ENCODE measurements at places on chromosomes 5 and 9.

- no peak for DNase-seq
Measured at GRCh38 chr9:113805486-113806132, 70.5 kb upstream of the ZNF618 start.

GRCh38 chr5:113099822-113100221 is 123.2 kb downstream of the DCP2 start:
- DNase-seq, result no peak

- no peak for DNase-seq
Measured at GRCh38 chr5:52801329-52801728, 13.6 kb downstream of the ITGA1 start.

GRCh38 chr9:97514531-97514930 is 13.1 kb downstream of the TMOD1 start:
- DNase-seq, result no peak

GRCh38 chr5:131640043-131640856 is 5.2 kb upstream of the RAPGEF6 start:
- no peak for DNase-seq

GRCh38 chr5:173010021-173010420 is 26.4 kb downstream of the ATP6V0E1 start:
- no peak for DNase-seq

- no peak for DNase-seq
Measured at GRCh38 chr9:125513668-125514413, 193.2 kb downstream of the MAPKAP1 start.

DNA sequence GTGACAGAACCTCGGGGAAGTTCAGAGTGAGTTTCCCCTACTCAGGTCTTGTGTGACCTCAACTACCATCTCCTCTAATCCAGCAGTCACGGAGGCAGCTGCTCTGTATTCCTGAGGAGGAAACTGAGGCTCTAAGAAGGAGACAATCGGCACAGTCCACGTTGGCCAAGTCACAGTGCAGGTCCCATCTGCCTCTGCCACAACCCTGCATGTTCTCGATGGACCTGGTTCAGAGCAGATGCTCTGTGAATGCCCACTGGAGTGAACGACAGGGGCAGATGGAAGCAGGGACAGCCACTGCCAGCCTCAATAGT is 722 bp upstream of the ERGIC1 start:
- no peak for DNase-seq

DNA sequence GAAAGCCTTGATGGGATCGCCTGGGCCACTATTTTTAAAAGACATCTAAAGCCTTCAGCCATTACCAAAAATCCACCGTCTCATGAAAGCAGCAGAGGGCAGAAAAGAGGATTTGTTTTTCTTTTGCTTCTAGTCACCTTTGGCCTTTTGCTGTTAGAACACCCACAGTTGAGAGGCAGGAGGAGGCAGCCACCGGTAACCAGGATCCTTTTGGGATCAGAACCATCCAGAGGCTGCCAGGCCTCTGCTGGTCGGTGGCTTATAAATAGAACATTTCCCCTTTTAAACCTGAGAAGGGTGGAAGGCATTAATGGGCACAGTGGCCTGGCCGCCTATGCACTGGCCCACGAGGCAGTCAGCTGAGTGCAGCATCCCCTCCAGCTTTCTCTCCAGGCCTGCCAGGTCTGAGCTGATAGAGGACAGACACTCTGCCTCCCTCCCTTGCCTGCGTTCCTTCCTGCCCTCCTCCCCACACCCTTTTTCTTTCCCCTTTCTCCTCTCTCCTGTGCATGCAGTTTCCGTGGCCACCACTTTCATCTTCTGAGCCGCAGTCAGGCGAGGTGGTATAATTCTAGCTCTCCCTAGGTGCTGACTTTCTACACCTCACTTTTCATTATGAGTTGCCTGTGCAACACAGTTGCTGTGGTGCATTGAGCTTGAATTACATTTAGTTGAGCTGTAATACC is 253.4 kb downstream of the ARHGAP26 start:
- DNase-seq, result no peak

- no peak for DNase-seq
Measured at GRCh38 chr5:107513337-107514085, 157.2 kb downstream of the EFNA5 start.

DNA sequence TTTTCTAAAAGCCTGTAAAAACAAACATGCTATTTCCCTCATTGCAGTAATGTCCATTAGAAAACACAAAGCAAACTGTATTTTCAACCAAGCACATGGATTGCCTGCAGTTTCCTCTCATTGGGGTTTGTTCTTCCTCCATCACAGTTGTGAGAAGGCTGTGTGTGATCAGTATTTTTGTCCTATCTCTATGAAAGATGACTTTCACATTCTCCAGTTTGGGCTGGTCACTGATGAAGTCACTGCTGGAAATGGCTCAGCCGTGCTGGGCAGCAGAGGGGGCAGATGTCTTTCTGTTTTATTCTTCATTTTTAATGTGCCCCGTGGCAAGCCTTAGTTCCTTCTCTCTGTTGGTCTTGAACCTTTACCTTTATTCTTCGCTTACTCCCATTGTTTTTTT is 288.9 kb upstream of the MPDZ start:
- DNase-seq, result no peak

DNA sequence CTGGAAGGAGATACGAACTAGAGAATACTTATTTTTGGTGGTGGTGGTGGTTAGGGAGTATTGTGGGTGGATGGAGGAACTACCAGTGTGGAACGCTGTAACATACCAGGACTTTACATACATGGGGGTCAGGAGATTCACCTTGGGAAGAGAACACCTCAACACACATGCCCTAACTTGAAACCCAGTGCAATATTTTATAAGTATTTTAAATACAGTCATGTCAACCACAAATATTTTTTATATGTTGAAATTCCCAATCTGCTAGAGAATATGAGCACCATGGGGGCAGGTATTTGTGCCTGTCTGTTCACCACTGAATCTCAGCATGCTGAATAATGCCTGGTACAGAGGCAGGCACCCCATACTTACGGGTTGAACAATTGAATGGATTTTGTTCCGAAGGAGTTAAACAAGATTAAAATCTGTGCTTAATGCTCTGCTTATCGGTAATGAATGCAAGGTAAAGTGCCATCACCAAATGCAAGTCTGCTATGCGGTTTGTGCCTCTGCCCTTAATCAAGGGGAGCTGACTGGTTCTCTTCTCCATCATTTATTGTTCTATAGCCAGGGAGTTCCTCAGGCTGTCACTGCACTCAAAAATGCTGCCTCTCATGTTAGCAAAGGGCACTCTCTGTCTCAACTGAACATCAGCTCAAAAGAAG is 65.3 kb downstream of the RASEF start:
- no peak for DNase-seq
